Activated T-cell treated with anti-CD3 and anti-CD28 coated beads for 48 hours (primary cell): ENCODE measurements at places on chromosomes 4 and X.

- no peak for DNase-seq
These were observed 656.8 kb downstream of the IQCM start for GRCh38 chr4:149158817-149159216.

DNA sequence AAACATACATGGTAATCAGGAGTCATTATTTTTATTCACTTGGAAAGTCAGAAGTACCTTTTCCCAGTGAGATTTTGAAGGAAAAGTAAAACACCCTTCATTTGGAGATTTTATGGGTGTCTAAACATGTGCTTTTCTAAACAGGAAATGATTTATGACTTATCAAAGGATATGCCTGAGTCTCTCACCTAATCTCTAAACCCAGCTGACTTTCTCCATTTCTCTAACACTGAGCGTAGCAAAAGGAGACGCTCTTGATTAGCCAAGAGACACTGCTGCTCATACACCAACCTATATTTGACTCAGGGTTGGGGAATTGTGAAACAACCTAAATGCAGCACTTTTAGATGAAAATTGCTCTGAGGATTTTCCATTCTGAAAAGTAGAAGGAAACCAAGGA, 468.5 kb upstream of the FTHL17 start:
- DNase-seq: no peak

DNA sequence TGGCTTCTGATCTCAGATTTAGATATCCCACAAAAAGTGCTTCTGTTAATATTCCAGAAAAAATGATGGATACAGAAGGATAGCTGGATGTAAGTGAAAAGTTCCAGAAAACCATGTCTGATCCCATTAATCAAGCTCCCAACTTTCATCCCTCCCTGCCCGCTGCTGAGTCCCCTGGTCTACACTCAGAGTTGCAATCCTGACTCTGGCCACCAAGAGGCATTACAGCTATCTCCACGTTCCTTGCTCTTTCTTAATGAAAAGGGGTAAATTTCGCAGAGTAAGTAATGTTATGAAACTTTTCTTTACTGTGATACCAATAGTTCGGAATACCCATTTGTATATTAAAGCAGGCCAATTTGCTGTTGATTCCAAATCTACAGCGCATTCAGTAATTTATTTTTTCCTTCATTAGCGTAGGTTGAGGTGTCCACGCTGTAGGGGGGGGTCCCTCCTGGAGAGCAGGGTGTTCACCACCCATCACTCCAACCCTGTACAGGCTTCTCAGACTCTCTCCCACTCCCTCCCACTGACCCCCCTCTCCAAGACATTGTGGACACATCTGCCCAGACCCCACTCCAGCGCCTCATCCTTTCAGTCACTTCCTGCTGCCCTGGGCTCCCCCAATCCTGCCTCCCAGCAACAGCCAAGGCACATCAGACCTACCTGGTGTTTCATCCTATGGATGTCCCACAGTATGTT, 55.1 kb downstream of the RAB40A start:
- DNase-seq: no peak

- DNase-seq: no peak
These were observed 1.6 kb downstream of the MED14 start for GRCh38 chrX:40733706-40734105.

DNA sequence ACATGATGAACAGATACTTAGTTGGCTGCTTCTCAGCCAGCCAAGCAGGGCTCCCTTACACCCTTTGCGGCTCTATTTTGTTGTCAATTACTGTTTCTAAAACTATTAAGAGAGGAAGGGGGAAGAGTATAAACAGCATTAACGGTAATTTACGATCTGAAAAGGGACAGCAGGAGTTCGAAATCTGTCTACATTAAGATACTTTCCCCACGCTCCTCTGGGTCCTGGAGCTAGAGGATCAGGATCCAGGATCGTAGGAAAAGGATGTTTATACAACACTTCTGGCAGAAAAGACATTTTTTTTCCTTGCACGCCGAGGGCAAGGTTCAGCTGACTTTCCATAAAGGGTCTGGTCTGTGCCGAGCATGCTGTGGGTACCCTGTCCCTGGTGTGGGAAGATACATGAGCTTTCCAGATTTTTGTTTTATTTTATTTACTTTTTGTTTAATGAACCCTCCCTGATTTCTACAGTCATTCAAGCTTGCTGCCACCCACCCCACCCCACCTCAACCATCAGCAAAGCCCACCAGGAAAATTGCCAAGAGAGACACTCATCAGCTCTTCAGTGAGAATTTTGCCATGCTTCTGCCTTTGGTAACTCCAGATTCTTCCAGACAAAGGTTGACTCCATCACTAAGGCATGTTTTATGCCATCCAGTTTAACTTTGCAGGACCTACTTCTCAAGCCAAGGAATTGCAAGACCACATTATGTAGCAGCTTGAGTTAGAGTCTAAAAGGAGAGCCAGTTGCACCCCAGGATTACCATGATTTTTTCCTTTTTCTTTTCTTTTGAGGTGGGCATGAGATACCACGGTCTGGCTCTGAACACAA, 188.1 kb downstream of the QDPR start:
- DNase-seq: no peak

DNA sequence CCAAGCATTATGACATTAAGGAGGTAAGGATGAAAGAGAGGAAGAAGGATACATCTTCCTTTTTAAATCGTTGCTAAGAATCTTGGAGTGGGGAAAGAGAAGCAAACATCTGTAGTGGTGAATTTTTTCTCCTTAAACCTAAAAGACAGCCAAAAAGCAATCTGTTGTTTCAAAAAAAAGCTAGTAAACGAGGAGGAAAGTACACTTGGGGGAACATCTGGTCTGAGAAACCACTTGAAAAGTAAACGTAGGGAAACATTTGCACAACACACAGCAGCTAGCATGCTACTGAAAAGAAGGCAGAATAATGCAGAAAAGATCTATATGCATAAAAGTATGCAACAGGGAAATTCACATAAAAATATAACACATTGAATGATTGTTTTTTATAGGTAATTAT, 1485.6 kb downstream of the PCDH19 start:
- DNase-seq: no peak

DNA sequence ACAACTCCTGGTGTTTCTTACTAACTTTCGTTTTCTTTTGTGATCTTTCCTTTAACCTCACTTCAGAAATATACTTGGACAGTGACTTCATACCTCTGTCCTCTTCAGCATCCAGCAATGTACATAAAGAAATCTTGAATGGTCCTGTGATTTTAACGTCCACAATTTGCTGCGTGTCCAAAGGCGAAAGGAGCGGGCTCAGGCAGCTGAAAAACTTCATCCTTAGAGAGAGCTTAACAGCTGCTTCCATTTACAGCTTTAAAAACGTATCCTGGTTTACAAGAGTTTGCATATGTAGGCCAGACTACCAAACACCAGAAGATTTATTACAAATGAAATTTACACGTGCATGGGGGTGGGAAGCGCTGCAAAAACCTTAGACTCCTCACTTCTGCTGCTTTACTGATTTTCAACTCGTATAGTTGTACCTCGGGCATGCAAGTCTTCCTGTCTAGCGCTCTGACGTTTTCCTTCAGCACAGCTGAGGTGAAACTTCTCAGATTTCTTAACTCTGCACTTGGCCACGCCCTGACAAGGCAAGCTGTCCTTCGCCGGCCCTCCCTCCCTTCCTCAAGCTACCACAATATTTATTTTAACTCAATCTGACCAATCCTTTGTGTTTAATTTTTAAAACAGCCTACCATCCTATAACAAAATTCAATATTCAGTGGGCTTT, 406.4 kb downstream of the FAM47A start:
- DNase-seq: no peak

- DNase-seq: no peak
These were observed 57.6 kb upstream of the MAP9 start for GRCh38 chr4:155434366-155434765.

DNA sequence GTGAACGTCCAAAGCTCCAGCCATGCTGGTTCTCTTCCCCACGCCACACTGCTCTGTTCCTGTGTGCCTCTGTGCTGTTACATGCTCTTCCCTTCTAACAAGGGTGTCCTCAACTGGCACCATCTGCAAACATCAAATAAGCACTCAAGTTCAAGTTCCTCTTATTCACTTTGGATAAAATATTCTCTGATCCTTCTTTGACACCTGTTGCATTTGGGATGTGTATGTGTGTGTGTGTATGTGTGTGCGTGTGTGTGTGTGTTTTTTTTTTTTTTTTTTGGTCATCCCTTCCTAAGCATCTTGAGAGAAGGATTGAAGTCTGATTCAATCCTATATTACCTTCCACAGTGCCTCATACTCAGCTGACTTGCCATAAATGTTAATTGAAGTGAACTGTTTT, 204.0 kb upstream of the ANXA3 start:
- DNase-seq: no peak

DNA sequence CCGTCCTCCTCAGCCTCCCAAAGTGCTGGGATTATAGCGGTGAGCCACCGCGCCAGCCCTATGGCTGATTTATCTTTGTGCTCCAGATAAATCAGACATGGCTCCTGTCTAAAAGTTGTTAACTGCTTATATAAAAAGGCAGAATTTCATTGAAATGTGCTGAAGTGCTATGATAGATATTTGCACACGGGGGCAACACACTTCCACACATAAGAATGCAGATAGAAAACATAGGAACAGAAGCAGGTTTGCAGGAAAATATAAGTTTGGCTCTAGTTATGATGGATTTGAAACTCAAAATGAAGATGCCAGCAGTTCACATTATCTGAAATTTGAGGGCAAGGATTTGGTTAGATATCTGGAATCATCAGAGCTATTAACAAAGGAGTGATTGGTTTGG, 163.1 kb upstream of the SLITRK2 start:
- no peak for DNase-seq

DNA sequence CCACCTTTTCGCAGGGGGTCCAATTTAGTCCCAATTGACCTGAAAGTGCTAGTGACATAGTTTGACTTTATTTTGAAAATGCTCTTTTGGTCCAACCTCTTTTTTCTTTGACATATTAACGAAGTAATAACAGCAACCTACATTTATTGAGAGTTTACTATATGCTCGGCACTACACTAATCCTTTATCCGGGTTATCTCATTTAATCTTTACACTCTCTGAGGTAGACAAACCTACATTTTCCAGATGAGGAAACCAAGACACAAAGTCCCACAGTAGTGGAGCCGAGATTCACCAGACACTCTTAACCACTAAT, 307 bp upstream of the ATRX start:
- no peak for DNase-seq

DNA sequence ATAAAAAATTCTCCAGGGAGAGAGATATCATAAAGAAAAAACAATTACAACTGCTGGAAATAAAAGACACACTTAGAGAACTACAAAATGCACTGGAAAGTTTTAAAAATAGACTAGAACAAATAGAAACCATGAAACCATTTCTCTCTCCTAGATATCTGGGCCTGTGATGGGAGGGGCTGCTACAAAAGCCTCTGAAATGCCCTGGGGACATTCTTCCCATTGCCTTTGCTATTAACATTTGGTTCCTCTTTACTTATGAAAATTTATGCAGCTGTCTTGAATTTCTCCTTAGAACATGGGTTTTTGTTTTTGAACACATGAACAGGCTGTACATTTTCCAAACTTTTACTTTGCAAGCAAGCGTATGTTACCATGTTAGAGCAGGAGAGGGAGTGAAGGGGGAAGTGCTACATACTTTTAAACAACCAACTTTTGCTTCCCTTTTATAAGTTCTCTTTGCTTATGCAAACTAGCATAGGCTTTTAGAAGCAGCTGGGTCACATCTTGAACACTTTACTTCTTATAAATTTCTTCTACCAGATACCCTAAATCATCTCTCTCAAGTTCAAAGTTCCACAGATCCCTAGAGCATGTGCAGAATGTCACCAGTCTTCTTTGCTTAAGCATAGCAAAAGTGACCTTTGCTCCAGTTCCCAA, 47.9 kb upstream of the PACRGL start:
- DNase-seq: no peak

DNA sequence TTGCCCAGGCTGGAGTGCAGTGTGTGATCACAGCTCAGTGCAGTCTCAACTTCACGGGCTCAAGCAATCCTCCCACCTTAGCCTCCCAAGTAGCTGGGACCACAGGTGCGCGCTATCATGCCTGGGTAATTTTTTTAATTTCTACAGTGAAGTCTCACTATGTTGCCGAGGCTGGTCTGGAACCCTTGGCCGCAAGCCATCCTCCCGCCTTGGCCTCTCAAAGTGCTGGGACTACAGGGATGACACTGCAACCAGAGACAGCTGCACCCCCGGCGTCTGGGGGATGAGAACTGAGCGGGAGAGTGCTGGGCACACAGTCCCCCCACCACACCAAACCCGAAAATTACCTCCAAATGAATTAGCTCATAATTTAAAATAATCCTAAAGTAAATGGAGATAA, 33.1 kb upstream of the GTPBP6 start:
- DNase-seq: no peak
